ENCODE measurements at places on chromosomes 5 and 9.

DNA sequence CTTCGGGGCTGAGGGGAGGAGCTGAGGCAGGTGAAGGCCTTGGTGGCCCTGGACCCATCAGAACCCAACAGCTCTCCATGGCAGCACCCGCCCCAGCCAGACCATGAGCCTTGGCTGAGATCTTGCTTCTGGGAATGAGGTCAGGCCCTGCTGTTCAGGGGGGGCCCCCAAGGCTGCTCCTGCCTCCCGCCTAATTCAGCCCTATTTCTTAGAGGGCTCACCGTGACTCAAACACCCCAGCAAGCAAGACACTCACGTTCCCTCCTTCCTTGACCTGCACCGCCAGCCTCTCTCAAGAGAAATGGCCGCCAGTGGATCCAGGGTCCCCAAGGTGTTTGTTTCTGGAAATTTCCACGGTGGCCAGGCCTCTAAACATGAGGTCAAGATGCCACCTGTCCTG lies 61.4 kb upstream of the PPP1R26 start:
- DNase-seq, result peak; percentile 15

GRCh38 chr9:95363051-95363841 lies 45.7 kb upstream of the FANCC start:
- no peak for DNase-seq

GRCh38 chr9:75418518-75418917 lies 330.2 kb downstream of the OSTF1 start:
- DNase-seq, result no peak

DNA sequence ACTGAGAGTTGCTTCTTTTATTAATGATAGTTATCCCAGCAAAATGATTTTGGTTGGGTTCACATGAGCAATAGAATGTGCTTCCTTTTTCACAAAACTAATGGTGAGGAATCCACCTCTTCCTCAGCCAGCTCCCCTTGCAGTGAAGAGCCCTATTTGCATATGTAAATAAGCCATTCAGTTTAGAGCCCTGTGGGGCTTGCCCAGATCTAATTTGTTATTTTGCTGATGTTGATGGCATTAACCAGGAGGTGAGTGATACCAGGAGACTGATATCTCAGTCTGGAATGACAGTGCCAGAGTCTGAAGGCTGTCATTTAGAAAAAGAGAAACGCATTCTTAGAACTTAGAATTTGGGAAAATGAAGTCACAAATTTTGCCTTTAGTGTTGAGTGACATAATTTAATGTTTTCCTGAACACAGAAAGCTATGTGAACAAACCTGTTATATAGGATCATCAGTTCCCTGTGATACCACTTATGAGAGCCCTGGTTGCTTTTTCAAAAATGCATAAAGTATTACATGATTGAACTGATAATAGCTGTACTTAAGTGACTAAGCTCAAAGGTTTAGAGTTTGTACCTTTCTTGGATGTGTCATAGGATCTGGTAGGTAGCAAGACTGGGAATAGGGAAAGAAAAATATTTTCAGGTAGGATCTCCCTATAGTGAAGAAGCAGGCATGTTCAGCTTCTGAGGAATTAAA lies 271.6 kb downstream of the MAST4 start:
- no peak for DNase-seq

GRCh38 chr9:75483636-75484035 lies 395.3 kb downstream of the OSTF1 start:
- DNase-seq, result no peak

DNA sequence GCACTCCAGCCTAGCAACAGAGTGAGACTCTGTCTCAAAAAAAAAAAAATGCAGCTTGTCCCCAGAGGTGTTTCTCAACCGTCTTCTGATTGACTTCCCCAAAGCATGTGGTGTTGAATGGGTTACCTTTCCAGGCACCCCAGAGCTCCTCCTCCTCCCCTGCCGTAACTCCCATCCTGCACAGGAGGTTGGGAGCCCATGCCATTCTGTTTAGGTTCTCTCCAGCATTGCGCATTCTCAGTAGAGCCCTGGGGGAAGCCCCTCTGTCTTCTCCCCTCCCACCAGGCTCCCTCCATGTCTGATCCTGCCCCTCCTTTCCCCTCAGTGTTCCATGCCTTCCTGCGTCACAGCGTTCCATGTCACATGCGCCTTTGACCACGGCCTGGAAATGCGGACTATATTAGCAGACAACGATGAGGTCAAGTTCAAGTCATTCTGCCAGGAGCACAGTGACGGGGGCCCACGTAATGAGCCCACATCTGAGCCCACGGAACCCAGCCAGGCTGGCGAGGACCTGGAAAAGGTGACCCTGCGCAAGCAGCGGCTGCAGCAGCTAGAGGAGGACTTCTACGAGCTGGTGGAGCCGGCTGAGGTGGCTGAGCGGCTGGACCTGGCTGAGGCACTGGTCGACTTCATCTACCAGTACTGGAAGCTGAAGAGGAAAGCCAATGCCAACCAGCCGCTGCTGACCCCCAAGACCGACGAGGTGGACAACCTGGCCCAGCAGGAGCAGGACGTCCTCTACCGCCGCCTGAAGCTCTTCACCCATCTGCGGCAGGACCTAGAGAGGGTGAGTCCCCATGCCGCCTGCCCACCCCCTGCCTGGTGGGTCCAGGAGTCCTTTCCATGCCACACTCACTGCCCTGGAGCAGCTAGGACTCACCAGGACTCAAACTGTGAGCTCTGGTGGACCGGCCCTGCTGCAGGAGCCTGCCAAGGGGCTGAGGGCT lies 40.6 kb downstream of the JADE2 start:
- no peak for DNase-seq

DNA sequence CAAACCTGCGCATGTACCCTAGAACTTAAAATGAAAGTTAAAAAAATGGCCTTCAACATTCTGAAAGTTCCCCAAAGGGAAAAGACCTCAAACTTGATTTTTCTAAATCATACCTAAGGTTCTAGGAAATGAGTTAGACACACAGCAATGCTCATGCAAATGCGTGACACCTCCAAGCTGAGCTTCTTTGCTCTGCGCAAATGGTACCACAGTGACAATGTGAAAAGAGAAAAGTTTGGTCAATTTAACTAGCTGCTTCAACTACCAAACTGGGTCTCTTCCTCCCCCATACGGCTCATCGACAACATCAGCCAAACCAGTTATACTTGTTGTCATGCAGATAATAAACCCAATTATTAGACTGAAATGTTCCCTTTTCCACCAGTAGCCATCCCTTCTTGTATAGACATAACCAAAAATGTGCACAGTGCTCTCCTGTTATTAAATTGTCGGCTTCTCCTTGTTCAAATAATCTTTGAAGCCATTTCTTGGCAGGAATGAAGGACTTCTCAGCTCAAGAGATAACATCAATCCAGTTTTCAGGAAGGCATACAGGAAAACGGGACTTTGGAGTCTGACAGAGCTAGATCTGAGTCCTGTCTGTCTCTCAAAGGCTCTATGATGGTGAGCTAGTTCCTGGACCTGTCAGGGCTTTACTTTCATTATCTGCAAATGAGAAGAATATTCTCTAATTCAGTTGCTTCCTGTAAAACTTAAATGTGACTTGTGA lies 185.6 kb upstream of the NR3C1 start:
- no peak for DNase-seq

- no peak for DNase-seq
Observed at GRCh38 chr9:124818431-124819281, 34.6 kb upstream of the WDR38 start.

DNA sequence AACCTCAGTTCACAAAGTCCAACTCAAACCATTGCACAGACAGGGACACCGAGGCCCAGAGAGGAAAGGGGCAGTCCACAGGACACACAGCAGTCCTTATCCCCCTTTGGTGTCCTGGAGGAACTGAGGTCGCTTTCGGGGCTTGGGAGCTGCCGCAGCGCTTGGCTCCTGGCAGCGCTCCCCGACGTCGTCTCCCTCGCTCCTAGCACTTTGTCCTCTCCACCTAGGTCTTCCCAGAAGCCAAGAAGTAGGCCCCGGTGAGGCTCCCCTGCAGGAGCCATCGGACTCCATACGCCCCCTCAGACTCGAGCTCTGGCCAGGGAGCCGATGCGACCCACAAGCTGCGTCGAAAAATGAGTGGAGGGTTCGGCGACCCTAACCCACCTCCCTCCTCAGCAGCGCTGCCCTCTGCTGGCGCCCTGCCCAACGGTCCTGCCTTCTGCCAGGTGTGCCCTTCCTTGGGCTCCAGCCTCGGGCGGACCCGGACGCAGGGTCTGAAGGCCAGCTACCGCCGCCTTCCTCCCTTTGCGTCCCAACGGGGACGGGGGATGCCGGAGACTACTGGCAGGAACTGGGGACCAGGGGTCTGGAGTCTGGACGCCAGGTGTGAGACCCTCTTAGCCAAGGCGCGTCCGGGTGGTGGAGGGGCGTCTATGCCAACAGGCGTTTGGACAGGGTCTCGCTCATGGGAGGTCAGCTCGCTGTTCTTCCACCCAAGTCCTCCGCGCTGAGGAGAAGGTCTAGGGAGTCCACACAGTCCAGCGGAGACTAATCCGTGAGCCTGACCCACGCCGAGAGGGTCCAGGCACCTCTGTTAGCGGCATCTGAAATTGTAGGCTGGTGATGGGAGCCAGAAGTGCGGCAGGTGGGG lies 2.1 kb upstream of the PRDM12 start:
- DNase-seq, result peak; percentile 41

DNA sequence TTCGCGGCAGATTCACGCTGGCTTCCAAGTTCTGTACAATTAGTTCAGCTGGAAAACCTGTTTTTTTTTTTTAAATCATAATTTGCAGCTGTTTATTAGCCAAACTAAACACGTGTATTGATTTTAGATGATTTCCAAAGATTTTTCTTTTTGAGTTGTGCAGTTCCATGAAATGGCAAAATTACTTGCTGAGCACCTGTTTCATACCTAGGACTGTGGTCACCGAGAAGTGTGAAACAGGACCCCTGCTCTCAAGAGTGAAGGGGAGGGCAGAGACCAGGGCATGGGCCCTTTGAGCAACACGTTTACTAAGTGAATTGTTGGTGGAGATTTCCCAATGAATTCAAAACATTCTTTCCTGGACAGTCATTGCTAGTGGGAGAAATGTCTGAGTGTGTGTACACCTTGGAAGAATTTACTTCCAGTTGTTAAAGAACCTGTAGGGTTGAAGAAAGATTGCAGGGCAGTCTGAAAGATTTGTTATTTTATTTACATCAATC lies 688 bp downstream of the SNX24 start:
- DNase-seq, result no peak

DNA sequence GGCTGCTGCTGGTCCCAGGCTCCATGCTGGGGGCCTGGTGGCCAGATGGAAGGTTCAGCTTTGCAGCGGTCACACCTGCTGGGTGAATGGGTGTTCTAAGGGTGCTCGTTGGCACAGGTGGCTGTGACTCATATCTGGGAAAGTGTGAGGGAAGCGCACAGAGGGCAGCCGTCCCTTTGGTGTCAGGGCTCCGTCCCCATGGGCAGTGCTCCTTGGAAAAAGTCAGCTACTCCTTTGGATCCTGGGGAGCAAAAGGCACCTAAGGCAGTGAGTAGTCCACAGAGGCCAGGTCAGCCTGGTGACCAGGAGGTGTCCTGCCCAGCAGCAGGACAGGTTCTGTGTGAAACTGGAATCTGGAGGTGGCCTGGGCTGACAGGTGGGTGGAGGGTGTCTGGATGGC lies 18.4 kb upstream of the GBGT1 start:
- DNase-seq, result no peak

DNA sequence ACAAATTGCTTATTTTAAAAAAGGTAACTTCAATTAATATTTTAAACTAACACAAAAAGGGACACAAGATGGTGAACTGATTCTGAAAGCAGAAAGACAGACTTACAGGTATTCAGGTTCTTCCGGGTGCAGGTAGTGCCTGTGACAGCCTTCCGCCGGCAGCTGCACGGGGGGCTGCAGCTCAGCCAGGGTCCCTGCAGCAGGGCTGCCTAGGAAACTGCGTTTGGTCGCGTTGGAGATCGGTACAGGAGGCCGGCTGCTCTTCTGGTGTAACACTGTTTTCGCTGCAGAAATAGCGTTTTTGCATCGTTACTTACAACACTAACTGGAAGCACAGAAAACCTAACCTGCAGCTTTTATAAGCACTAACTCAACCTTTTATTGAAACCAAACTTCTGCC lies 80.0 kb downstream of the CAMSAP1 start:
- no peak for DNase-seq

Measured in D341Med (cell line).